Activated T-cell treated with anti-CD3 and anti-CD28 coated beads, Interleukin-2, amount 50 U/mL, for 24 hours (primary cell): ENCODE measurements at places on chromosomes 6 and 20.

DNA sequence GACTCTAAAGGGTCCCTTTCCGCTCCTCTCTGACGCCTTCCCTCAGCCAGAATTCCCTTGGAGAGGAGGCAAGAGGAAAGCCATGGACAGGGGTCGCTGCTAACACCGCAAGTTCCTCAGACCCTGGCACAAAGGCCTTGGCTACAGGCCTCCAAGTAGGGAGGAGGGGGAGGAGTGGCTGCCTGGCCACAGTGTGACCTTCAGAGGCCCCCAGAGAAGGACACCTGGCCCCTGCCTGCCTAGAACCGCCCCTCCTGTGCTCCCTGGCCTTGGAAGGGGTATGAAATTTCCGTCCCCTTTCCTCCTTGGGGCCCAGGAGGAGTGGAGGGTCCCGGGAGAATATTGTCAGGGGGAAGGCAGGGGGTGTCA lies 2.7 kb downstream of the VEGFA start:
- DNase-seq = no peak

DNA sequence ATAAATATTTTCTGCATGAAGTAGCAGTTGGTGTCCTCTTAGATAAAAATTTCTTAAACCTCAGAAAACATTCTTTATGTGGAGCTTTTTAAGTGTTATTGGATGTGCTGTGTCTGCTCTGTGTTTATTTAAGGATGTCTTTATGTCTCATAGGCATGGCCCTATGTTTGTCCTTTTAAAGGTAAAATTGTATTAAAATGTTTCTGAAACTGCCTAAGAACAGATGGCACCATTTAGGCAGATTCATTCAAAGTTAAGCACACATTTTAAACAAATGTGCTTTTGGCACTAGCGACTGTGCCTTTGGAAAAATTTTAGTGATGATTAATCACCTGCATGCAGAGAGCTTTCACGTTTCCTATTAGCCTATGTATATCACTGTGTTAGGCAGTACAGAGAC lies 125.2 kb downstream of the KIF6 start:
- no peak for DNase-seq

- no peak for DNase-seq
Observed at GRCh38 chr6:130105996-130106704, 87.8 kb downstream of the L3MBTL3 start.

DNA sequence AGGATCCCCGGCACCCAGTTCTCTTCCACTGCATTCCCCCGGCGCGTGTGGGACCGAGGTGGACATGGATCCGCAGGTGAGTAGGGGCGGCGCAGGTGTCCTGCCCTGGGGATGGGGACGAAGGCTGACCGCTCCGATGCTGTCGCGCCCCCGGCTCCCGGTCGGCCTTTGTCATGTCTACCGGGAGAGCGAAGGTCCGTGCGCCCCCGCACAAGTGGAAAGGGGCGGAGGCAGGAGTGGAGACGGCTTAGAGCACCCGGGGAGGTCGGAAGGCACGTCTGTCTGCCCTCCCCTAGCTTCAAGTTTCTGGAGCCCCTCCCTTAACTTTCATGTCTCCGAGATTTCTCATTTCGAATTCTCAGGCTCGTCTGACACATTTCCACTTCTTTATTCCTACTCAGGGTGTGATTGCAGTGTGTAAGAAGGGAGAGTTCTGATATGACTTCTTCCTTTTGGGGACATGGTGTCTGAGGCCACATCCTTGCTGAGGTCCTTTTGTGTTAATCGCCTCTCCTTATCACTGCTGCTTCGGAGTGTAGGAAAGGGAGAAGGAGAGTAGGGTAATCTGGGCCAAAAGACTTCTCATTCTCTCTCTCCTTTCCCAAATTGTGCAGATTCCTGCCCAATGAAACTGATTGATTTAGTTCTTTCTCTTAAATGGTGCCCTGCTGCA lies 435 bp downstream of the KIFC1 start:
- no peak for DNase-seq

DNA sequence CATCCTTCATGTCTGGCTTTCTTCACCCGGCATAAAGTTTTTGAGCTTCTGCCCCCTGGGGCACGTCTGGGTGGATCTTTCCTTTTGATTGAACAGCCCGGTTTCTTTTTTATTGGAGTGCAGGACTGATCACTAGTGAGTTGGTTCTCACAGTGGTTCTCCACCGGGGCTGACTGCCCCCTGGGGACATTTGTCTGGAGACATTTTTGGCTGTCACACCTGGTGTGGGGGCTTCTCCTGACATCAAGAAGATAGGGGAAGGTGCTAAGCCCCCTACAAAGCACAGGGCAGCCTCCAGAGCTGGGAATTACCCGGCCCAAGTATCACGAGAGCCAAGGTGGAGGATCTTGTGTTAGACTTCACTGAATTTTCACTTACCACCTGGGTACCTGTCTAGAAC lies 25.7 kb upstream of the IRF4 start:
- no peak for DNase-seq

DNA sequence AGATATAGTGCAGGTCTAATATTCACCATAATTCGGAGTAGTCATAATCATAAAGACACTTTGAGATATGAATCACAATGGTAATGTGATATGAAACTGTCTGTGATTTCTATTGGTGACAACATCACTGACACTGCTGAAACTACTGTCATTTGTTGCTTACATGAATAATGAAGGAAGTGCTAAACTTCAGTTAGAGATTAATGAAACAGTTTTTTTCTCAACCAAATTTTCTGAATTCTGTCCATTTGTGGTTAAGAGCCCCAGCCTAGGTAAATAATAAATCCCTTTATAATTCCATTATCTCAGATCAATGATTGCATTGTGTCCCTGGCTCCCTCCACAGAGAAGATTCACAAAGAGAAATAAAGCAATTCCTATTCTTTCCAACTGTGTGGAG lies 122.6 kb downstream of the HIVEP2 start:
- DNase-seq = no peak

DNA sequence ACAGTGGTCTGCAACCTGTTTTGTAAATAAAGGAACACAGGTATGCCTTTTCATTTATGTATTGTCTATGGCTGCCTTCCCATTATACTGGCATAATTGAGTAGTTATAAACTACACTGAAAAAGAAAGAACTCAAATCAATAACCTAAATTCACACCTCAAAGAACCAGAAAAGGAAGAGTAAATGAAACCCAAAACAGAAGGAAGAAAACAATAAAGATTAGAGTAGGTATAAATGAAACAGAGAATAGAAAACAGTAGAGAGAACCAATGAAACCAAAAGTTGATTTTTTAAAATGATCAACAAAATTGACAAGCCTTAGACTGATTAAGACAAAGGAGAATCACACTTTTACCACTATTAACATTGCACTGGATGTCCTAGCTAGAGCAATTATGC lies 34.7 kb downstream of the FAM184A start:
- no peak for DNase-seq

GRCh38 chr6:20266851-20267608 lies 54.8 kb upstream of the MBOAT1 start:
- no peak for DNase-seq

DNA sequence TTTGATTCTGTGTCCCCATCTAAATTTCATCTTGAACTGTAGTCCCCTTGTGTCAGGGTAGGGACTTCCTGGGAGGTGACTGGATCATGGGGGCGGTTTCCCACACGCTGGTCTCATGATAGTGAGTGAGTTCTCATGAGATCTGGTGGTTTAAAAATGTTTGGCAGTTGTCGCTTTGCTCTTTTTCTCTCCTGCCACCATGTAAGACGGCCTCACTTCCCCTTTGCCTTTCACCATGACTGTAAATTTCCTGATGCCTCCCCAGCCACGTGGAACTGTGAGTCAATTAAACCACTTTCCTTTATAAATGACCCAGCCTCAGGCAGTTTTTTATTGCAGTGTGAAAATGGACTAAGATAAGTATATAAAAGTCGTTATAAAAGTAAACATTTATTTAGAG lies 80.5 kb upstream of the SGK1 start:
- DNase-seq = no peak

- DNase-seq = no peak
Observed at GRCh38 chr20:4625687-4626086, 96.0 kb upstream of the PRND start.

DNA sequence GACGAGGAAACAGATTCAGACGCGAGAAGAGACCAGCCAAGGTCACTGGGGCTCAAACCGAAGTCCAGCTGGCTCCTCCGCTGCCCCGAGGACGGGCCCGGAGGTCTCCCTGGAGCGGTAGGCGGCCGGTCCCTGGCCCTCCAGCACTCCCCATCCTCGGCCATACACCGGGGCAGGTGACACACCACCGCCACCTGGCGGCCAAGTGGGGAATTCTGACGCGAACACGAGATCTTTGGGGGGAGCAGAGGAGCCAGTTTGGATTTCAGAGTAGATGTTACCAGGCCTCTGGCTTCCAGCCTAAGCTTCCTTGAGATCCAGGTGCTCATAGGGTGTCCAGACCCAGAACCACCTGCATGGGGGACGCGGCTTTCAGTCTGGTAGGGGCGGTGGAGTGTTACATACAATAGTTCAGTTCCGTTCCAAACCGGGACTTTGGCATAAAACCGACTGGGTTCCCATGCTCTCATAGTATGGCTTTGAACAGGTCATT lies 16.1 kb downstream of the BPIFB1 start:
- peak; percentile 88 for DNase-seq

GRCh38 chr6:101290346-101290745 lies 103.2 kb upstream of the GRIK2 start:
- no peak for DNase-seq

GRCh38 chr6:41591859-41592502 lies 45.8 kb downstream of the FOXP4 start:
- peak; percentile 87 for DNase-seq

- no peak for DNase-seq
Observed at GRCh38 chr6:154926366-154926765, 68.7 kb upstream of the TIAM2 start.

- DNase-seq = no peak
Observed at GRCh38 chr6:28567506-28567905, 41.8 kb downstream of the GPX5 start.

- DNase-seq = no peak
Observed at GRCh38 chr6:53524455-53524815, 20.5 kb downstream of the GCLC start.

DNA sequence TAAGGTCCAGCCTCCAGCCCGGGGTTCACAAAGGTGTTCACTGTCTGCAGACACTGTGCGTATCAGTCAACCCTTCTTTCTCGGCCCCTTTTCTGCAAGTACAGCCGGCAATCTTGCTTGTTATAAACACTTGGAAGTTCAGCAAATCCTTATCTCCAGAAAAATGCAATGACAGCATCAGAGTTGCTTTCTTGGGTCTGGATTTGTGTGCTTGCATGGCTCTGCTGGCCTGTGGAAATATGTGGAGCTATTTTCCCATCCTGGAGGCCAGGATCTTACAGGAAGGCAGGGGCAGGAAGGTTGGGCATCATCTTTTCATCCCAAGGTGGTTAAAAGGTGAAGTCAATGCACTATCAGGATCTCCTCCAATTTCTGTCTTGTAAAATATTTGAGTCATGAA lies 100.3 kb downstream of the SMOC2 start:
- DNase-seq = no peak

DNA sequence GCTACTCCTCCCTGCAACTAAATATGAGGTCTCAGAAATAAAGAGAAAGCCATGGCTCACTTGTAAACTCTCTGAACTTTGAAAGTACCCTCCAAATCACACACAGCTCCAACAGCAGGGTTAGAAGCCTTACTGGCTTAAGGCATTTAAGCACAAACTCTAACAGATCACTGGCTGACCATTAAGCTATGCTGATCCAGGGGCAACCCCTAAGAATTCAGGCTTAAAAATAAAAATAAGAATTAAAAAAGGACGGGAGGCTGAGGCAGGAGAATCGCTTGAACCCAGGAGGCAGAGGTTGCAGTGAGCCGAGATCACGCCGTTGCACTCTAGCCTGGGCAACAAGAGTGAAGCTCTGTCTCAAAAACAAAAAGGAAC lies 21.8 kb downstream of the HLA-E start:
- DNase-seq = peak; percentile 22

DNA sequence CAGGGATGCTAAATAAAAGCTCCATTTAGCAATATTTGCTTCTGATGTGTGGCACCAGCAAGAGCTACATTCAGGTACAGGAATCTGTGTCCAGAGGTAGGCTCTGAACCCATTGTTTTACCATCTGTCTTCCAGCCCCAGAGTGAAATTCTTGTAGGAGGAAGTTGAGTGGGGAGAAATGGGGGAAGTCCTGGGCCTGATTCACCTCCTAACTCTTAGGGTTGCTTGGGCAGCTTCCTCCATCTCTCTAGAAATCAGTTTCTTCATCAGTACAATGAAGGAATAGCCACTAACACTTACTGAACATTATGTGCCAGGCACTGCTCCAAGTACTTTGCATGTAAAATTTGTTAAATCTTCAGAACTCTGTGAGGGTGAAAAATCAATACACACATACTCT lies 35.1 kb upstream of the TSPYL1 start:
- no peak for DNase-seq

GRCh38 chr6:51025082-51025777 lies 206.6 kb downstream of the TFAP2B start:
- DNase-seq = no peak

DNA sequence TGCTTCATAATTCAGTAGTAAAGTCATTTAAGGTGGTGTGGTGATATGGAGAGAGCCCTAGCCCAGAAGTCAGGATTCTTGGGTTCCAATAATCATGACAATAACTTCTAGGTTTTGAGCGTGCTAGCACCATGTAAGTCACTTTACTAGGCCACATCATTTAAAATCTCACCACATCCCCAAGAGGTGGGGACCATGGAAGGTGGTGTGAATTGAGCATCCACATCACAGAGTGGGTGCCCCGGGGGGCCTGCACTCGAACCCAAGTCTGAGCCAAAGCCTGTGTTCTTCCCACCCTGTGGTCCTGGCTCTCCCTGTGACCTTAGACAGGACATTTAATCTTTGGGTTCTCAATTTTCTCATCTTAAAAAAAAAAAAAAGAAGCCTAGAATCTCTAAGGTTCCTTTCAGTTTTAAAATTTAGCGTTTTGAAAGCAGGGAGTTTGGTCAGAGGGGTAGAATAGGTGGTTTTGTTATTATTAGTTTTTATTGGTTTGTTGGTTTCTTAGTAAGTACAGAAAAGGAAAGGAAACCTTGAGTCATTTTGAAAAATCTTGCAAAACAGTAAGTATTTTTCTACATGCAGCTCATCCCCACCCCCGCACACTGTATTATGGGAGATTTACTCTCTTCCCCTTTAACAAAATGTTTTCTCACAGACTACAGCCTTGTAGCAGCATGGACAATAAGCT lies 26.4 kb downstream of the ARMC2 start:
- peak; percentile 76 for DNase-seq

GRCh38 chr6:142200846-142201628 lies 54.0 kb downstream of the VTA1 start:
- no peak for DNase-seq

- no peak for DNase-seq
Observed at GRCh38 chr6:67877288-67877687, 757.8 kb upstream of the ADGRB3 start.

GRCh38 chr20:8151372-8151771 lies 19.3 kb downstream of the PLCB1 start:
- no peak for DNase-seq

DNA sequence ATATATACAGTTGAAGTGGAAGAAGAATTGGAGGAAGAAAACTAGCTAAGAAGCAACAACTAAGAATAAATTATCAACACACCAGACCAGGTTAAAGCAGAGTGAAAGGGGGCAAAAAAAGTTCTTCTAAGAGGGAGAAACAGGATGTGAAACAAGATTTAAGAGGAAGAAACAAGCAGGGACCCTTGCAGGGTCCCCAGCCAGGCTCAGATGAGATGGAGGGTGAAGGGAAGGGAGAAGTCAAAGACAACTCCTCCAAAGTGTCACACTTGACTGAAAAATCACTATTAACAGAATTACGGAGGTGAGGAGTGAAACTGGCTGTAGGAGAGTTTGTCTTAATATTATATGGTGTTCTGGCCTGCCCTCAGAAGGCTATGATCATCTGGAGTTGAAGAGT lies 65.4 kb downstream of the MTFR2 start:
- no peak for DNase-seq
